ENCODE measurements at places on chromosomes 5 and 9. TPM values are rescaled to one million over a fixed set of nuclear protein-coding genes. Genes with fewer than 3 reads are reported as not detected.

MYOZ3 gene
- 4.7 TPM for total RNA-seq

SLC46A2 gene
- under 0.01 TPM for total RNA-seq

ORM2 gene
- total RNA-seq = not detected

BRD9 gene
- 22.4 TPM for total RNA-seq

SPINK7 gene
- not detected for total RNA-seq

SPATA31C1 gene
- not detected for total RNA-seq

MYMK gene
- total RNA-seq = 8.9 TPM

ANKRD31 gene
- under 0.01 TPM for total RNA-seq

CAPSL gene
- total RNA-seq = not detected

LTC4S gene
- 3.7 TPM for total RNA-seq

MAMDC2 gene
- 11.0 TPM for total RNA-seq

LEAP2 gene
- total RNA-seq = 2.1 TPM

SOHLH1 gene
- under 0.01 TPM for total RNA-seq

TEK gene
- 23.0 TPM for total RNA-seq

BARHL1 gene
- not detected for total RNA-seq

SLC6A7 gene
- not detected for total RNA-seq

JAKMIP2 gene
- total RNA-seq = 0.52 TPM

Measured in skeletal muscle tissue (tissue), 5 donors.